Dermis microvascular lymphatic vessel endothelial cell (primary cell): ENCODE measurements at places on chromosomes 4 and X. TPM values are rescaled to one million over a fixed set of nuclear protein-coding genes. Genes with fewer than 3 reads are reported as not detected.

Gene HTN1
- total RNA-seq, result 0.26 TPM in 1 of 2 replicates, not detected in the other

Gene CLDN22
- not detected in 2 replicates for total RNA-seq

Gene CC2D2A
- total RNA-seq, result 3.2 and 3.4 TPM in 2 replicates

Gene TMPRSS11F
- not detected in 2 replicates for total RNA-seq

Gene ACSL1
- 4.6 and 9.4 TPM in 2 replicates for total RNA-seq

Gene SYN1
- under 0.01 and 0.13 TPM in 2 replicates for total RNA-seq
